ENCODE measurements at places on chromosomes 2 and 18.
A peak's percentile ranks its signal among the peaks of the same experiment; 100 is the strongest.

DNA sequence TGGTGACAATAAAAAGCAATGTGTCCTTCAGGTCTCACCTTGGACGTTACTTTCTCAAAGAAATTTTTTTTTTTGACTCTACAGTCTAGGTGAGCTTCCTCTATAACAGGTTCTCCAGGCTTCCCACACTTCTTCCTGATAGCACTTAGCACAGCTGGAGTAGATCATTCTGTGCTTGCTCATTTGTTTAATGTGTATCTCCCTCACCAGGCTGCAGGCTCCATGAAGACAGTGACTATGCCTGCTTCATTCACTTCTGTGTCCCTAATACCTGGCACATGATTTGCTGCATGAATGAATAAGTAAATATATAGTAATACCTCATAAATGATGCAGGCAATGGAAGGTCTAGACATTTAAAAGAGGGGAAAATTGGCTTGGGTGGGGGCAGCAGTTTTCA is 109.9 kb upstream of the CD302 start:
- DNase-seq: no peak

DNA sequence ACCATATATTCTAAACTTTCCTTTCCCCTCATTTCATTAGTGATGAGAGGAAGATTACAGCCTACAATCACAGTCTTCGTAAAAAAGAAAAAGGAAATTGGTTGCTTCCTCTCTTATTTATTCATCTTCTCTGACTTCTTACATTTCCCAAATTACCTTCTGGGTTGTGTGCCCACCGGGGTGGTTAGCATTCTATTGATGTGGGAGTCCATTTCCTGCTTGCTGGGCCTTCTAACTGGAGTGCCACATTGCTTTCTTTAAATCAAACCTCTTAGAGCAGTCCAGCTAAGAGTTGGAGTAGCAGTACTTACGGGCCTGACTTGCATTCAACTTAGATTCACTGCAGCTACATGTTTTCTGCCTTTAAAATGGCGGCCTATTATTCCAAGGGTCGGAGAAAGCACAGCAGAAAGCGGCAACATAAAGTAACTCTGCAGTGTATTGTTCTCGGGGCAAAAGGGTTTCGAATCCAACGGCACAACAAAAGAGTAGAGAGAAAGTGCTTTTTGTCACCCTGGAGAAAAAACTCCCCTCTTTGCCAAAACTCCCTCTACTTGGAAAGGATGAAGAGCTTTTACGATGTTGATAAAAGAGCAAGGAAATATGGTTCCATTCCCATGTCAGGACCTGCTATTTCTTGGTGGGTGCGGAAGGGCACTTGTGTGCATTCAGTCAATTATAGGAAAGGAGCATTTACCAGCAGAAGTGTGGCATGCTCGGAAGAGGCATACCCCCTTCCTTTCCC is 110.6 kb upstream of the DLX2 start:
- no peak for DNase-seq

GRCh38 chr2:98433363-98433964 is 11.2 kb upstream of the INPP4A start:
- no peak for DNase-seq

GRCh38 chr2:68837164-68837860 is 33.9 kb downstream of the BMP10 start:
- DNase-seq: peak; percentile 92

DNA sequence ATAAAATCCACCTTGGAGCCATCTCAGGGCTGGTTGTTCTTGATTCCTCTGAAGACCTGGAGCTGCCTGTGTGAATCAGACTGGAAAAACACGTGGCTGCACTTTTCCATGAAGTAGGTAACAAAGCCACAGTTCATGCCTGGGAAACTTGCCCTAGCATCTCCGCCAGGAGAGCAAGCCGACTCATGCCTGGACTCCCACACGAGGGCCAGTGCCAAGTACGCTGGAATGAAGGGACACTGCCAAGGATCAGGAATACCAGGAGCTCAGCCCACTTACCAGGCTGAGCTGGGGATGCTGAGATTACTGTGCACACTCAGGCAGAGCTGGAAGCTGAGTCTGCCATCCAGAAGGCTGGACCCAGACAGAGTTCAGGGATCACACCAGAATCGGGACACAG is 10.9 kb upstream of the FHL2 start:
- no peak for DNase-seq

DNA sequence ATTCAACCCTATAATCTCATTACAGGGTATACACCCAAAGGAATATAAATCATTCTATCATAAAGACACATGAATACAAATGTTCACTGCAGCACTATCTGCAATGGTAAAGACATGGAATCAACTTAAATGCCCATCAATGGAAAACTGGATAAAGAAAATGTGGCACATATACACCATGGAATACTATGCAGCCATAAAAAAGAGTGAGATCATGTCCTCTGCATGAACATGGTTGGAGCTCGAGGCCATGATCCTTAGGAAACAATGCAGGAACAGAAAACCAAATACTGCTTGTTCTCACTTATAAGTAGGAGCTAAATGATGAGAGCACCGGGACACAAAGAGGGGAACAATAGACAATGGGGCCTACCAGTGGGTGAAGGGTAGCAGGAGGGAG is 88.5 kb upstream of the CD226 start:
- DNase-seq: no peak

- DNase-seq: no peak
These were observed 56.2 kb downstream of the ETAA1 start for GRCh38 chr2:67453310-67453709.

- no peak for DNase-seq
These were observed 149.7 kb downstream of the DCC start for GRCh38 chr18:52489396-52490306.

- DNase-seq: no peak
These were observed 12.8 kb upstream of the FMNL2 start for GRCh38 chr2:152322222-152322621.

- peak; percentile 62 for DNase-seq
These were observed 69.9 kb upstream of the SMAD7 start for GRCh38 chr18:49020621-49021021.

DNA sequence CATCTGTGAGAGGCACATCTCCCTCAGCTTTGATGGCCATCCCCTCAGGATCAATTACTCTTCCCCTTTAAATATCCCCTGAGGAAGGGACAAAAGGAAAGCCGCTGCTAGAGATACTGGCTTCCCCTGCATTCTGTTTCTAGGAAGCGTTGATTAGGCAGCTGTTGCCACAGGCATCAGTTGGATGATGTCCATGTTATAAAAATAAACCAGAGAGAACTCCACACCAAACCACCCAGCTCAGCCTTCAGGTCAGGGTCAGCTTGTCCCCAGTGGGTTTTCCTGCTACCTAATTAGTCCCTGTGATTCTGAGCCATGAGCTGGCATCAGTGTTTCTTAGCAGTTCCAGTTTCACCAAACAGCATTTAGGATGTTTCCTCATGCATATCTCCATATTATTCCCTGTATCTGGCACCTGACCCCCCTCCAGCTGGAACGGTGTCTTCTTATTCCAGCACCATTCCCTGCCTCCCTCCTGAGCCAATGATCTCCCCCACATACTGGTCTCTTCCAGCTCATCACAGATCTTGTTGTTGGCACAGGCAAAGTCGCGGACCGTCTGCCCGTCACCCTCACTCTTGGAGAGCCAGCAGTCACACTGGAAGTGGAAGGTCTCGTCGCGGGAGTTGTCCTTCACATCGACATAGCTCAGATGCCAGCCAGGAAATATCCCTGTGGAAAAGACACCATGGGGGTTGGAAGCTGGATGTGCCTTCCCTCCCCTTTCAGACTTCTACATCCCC is 168.4 kb downstream of the LOXHD1 start:
- no peak for DNase-seq

DNA sequence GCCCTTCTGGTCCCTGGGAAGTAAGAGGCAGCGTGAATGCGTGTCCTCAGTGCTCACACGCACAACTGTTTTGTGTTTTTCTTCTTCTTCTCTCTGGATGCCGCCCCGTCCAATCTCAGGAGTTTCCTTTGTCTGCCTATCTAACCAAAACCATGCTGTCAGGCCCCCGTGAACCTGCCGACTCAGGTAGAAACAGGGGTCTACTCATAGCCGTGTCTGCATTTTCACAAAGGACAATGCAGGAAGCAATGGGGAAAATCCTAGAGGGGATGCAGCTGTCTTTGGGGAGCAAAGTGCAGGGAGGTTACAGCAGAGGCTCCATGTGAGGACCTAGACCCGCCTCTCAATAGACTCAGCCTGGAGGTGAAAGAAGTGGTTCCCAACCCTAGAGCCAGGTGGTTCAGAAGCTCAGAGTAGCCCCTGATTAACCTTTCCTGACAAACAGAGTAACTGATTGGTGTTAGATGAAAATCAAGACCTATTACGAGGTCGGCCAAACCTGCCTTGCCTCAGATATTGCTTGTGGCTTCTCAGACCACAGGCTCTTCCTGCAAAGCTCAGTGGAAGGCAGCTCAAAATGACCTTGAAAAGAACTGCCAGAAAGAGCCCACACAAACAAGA is 49.3 kb downstream of the CD226 start:
- no peak for DNase-seq

- DNase-seq: no peak
These were observed 80.9 kb upstream of the ARHGAP28 start for GRCh38 chr18:6648581-6648980.

DNA sequence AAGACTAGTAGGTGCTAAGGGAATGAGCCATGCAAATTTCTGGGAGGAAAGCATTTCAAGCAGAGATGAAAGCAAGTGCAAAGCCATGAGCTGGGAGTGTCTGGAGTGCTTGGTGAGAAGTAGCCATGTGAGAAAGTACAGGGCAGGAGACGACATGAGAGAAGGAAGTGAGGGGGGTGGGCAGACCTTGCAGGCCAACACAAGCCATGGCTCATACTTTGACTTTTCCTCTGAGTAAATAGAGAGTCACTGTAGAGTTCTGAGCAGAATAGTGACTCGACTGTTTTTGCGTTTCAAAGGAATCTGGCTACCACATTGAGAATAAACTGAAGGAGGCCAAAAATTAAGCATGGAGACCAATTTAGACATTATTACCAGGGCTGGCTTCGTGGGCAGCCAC is 42.2 kb downstream of the SCN2A start:
- DNase-seq: no peak

DNA sequence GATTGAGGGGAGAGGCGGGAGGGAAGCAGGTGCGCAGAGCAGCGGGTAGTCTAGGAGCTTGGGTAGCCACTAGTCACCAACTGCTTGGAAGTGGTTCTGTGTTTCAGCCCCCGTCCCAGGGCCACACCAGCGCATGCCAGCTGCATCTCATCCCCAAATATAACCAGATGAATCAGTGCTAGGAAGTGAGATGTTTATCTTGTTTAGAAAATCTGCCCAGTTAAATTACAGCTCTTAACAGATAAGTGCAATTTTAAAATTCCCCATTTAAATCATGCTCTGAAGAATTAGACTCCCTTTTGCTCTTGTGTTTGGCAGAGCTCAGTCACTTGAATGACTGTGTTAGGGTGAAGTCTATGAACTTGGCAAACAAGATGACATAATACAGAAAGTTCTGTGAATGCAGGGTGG is 193.8 kb downstream of the SEPTIN10 start:
- DNase-seq: no peak
